ENCODE measurements at places on chromosomes 3 and 15.

- no peak for DNase-seq
Observed at GRCh38 chr3:171765511-171765887, 44.8 kb downstream of the PLD1 start.

- no peak for DNase-seq
Observed at GRCh38 chr15:91515188-91515754, 338.2 kb upstream of the SLCO3A1 start.

DNA sequence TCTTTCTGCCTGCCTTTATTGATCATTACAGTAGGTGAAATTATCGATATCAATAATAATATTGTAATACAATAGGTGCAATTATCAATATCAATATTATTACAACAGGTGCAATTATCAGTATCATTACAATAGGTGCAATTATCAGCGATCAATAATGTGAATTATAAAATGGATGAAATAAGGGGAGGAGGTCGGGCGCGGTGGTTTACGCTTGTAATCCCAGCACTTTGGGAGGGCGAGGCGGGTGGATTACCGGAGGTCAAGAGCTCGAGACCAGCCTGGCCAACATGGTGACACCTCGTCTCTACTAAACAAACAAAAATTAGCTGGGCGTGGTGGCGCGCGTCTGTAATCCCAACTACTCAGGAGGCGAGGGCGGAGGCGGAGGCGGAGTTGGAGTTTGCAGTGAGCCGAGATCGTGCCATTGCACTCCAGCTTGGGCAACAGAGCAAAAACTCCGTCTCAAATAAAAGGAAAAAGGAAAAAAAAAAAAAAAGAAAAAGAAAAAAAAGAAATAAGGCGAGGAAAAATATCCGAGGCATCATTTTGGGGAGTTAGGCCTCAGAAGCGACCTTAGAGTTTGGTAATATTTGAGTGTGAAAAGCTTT, 611 bp upstream of the BNIP2 start:
- DNase-seq, result peak; percentile 67

- no peak for DNase-seq
Observed at GRCh38 chr3:80086426-80086825, 318.6 kb upstream of the ROBO1 start.

- DNase-seq, result no peak
Observed at GRCh38 chr3:53174346-53175250, 13.6 kb downstream of the PRKCD start.

- no peak for DNase-seq
Observed at GRCh38 chr15:67178569-67179210, 75.8 kb downstream of the AAGAB start.

DNA sequence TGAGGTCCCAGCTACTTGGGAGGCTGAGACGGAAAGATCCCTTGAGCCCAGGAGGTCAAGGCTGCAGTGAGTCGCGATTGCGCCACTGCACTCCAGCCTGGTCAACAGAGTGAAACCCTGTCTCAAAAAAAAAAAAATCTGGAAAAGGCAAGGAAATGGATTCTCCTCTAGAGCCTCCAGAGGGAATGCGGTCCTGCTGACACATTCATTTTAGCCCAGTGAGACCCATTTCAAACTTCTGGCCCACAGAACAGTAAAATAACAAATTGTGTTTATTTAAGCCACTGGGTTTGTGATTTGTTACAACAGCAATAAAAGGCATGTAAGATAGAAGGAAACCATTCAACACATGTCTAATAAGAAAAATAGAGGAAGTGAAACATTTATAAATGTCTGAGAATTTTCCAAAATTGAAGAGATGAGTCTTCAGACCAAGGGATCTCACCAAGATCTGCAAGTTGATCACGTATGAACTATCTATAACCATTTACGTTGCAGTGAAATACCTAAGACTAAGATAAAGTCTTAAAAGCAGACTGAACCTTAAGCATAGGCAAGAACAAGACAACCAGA, at the start of gene HTR3E:
Gene HTR3E (plus strand): TSS at position 254 of the 573 bp plus-strand sequence. CDS start 466 bp downstream, outside the sequence.
- DNase-seq, result no peak

DNA sequence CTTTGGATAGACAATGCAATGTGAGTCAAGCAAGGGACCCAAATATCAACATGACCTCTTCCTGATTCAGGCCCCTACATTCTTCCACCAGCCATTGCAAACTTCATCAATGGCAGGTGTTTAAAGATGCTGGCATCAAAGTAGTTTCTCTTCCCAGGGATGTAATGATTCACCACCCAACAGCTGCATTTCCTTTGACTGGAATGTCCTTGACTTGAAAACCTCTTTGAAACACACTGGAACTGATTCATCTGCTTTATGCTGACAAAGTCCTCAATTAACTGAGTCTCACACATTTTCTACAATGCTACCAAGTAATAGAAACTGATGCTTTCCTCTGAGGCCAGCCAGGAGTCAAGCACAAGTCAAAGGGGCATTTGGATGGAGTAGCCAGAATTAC, 385.5 kb downstream of the GBE1 start:
- no peak for DNase-seq

- no peak for DNase-seq
Observed at GRCh38 chr3:46979958-46980497, 562 bp downstream of the NBEAL2 start.

DNA sequence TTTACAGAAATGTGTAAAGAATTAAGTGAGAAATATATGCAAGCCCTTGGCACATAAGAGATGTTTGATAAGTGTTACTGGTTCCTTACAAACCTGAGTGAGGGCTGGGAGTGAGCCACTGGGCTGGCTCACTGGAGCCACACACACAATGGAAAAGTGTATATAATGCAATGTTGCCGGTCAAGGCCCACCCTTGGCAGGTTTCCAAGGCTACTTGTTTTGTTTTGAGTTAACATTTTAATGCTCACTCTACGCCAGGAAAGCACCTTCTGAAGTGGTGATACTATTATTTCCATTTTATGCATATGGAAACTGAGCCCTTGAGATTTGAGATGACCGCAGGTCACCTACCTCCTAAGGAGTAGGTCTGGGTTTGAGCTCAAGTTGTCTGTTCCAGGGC, 71.8 kb upstream of the FHIT start:
- DNase-seq, result no peak

GRCh38 chr3:114886905-114887304, 260.2 kb downstream of the ZBTB20 start:
- DNase-seq, result no peak

DNA sequence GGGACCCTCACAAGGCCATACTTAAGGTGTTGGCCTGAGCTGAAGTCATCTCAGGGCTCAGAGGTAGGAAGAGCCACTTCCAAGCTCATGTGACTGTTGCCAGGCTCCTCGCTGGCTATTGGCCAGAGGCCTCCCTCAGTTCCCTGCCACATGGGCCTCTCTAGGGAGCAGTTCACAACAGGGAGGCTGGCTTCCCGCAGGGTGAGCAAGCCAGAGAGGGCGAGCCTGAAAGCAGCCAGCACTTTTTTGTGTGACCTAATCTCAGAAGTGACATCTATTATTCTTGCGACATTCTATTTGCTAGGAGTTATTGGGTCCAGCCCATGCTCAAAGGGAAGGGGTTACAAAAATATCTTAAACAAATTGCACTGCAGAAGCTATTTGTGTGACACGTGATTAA, 201.4 kb downstream of the SSR3 start:
- no peak for DNase-seq

- no peak for DNase-seq
Observed at GRCh38 chr15:50278496-50278895, 13.0 kb upstream of the HDC start.

DNA sequence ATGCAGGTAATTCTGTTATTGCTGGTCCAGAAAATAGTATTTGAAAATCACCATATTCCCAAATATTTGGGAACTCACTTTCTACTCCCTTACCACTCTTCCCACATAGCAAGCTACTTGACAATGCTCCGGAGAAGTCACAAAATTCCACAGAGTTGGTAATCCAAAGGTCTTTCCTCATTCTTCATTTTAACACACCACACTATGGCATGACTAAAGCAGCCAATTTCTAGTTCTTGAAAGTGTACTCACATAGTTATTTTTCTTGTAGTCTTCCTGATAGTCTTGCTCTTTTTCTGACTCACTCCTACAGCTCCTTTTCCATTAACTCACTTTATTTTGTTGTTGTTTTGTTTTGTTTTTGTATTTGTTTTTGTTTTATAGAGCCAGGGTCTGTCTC, 67.2 kb downstream of the MYO9A start:
- DNase-seq, result no peak

GRCh38 chr3:31132132-31132769, 237.8 kb upstream of the GADL1 start:
- DNase-seq, result peak; percentile 79

- no peak for DNase-seq
Observed at GRCh38 chr15:95503640-95504225, 826.8 kb upstream of the NR2F2 start.

- DNase-seq, result no peak
Observed at GRCh38 chr3:15303728-15304127, 28.7 kb downstream of the SH3BP5 start.

GRCh38 chr15:46879032-46879770, 838.1 kb upstream of the SEMA6D start:
- DNase-seq, result no peak

DNA sequence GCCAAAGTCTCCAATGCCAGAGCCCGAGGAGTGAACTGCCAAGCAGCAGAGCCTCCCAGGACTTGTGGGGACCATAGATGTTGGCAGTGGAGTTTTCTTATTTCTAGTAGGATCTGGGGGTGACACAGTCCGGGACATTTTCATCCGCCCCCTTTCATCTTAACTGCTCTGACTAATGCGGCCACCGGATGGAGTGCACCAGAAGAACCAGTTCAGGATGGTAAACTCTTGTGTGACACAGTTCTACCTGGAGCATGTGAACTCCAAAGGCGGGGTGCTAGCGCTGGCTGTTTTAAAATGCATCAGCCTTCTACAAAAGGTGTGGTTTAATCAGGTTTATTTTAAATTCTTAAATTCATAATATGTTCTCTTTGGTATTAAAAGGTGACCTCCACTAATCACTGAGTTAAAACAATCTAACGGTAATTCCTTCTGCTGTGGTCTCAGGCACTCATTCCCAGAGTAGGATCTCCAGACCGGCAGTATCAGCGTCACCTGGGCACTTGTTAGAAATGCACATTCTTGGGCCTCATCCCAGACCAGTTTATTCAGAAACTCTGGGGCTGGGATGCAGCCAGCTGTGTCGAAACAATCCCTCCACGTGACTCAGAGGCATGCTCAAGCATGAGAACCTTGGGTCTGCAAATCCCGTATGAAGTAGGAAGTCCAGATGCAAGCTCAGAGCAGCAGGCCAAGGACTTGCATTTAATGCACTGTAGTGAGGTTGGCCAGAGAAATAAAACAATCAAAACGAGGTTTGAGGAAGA, 105.5 kb downstream of the GABRB3 start:
- no peak for DNase-seq

- peak; percentile 23 for DNase-seq
Observed at GRCh38 chr3:172341482-172342059, 106.7 kb downstream of the GHSR start.

DNA sequence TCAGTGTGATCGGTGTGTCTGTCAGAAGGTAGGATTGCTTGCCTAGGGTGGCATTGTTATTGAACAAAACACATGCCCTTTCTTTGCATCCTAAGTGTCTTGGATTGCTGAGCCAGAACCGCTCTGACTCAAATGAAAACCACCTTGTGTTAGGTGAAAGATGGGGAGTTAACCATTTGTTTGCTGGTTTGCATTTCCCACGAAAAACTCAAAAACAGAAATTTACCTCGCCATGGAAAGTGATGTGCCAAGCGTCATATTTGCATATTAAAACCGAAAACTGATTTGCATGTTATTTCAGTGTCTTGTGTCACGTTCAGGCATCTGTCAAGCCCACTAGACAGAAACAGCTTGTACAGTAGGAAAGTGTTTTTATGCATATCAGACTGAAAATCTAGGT, 474.6 kb upstream of the TPRG1 start:
- DNase-seq, result no peak

DNA sequence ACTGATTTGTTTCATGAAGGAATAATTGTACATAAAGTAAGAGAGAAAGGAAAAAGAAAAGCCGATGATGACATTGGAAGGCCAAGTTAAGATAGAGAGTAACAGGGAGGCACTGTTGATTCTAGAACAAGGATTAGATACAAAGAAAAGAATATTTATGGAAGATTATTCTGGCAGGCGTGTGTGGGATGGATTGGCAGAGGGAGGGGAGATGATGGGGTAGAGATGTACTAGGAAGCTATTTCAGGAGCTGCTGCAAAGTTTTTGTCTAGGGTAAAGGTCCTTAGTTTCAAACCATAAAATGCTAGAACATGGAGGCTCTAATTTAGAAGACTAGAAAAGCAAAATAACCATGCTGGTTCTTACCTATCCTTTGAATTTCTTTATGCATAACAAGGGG, 280.0 kb upstream of the LRRN1 start:
- no peak for DNase-seq

GRCh38 chr3:99250272-99250671, 348.8 kb upstream of the DCBLD2 start:
- DNase-seq, result no peak

- DNase-seq, result no peak
Observed at GRCh38 chr3:21407743-21408142, 343.3 kb downstream of the ZNF385D start.

DNA sequence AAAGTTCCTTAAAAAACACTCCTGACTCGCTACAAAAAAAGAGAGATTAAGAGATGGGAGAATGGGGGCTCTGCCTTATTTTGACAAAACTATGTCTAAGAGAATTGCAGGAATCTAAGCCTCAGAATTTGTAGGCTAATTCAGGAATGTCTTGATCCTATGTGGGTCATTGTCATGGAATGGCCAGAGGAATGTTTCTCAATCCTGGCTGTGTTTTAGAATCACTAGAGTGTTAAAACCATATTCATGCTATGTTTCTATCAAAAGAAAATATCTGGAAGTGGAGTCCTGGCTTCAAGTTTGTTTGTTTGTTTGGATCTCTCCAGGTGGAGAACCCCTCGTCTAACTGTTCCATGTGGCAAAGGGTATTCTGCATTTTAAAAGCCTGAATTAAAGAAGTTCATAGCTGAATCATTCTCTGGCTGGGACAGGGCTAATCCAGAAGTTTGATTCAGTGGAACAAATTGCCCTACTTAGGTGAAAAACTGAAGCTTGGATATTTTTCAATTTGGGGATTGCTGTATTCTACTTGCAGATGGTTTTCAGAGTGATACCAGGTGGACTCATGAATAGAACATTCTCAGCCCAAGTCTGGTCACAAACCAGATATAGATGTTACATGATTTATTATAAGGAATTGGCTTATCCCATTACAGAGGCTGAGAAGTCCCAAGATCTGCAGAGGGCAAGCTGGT, 28.2 kb downstream of the GJD2 start:
- DNase-seq, result no peak

DNA sequence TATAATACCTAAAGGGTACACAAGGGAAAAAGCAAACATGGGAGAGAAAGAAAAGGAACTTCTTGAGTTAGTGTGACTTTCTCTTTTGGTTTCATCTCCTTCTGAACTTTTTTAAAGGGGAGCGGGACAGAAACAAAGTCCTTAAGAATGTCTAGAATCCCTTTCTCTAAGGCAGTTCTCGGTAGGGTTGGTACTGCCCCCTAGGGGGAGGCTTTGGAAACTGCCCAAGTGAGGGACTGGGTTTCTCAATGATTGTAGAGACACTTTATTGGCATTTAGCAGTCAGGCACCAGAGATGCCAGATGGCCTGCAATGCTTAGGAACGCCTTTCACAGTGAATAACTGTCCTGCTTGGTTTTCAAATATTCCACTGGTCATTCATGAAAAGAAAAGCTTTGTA, 172.7 kb downstream of the WDR72 start:
- no peak for DNase-seq

- DNase-seq, result no peak
Observed at GRCh38 chr15:67892559-67893377, 52.9 kb upstream of the RNU6-1 start.

- DNase-seq, result no peak
Observed at GRCh38 chr15:98914626-98915025, 93.0 kb downstream of the PGPEP1L start.

All from hematopoietic multipotent progenitor cell (in vitro differentiated cells).